ENCODE measurements at places on chromosomes 3 and 15.

- DNase-seq, result no peak
These were observed 6.6 kb downstream of the TM6SF1 start for GRCh38 chr15:83113881-83114674.

DNA sequence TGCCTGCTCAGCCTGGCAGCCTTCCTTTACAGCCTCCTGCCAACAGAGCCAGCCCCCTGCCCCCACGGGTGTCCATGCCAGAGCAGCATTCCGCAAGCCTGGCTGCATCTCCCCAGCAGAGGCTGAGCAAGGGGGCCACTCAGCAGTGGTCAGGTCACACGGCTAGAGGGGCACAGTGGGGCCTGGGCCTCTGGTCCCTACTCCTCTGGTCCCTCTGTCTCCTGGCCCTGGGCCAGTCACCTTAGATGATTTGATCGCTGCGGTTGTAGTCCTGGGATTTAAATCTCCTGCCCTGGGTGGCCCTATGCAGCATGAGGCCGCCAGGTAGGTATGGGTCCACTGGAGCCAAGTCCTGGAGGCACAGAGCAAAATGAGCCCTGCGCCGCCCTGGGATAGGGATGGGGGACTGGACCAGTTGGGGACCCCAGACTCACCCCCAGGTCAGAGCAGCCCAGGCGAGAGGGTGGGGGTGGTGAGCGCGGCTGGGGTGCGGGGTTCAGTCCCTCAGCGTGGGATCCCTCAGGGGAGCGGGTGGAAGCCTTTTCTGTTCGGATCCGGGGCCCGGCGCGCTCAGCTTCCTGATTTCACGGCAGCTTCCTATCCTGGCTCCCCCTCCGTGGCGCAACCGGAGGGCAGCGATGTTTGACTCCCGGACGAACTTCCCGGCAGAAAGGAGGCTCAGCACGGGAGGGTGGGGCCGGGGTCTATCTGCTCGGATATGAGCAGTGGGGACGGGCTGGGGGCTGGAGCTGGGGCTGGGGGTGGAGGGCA is at the start of gene ZBTB47:
Gene ZBTB47, plus strand, starts transcription at position 138 of the 771 bp plus-strand sequence. CDS start 4,659 bp downstream, outside the sequence.
- DNase-seq, result no peak

- no peak for DNase-seq
These were observed 2.2 kb downstream of the ZXDC start for GRCh38 chr3:126473292-126474168.

GRCh38 chr3:63580151-63580550 is 72.3 kb upstream of the SNTN start:
- DNase-seq, result peak; percentile 4

DNA sequence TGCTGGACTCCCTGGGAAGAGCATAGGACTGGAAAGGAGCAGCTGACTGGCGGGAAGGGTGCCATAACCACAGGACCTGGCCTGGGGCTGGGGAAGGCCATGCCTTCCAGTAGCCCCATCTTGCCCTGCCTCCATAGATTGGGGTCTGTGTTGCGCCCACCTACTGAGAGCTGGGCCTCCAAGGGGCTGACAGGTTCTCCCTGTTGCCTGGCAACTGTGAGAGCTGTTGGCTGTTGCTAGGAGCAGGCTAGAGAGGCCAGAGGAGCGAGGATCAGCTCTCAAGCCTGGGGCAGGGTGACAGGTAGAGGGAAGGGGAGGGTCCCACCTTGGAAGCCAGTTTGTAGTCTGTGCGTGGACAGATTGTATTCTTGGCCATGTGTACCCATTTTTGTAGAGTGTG is 2.8 kb upstream of the GNAI2 start:
- DNase-seq, result no peak
